ENCODE measurements at places on chromosomes 4 and X.

GRCh38 chrX:110037178-110037577 lies 34.3 kb downstream of the TMEM164 start:
- DNase-seq, result no peak

GRCh38 chr4:73860917-73861316 lies 7.8 kb downstream of the PF4V1 start:
- no peak for DNase-seq

GRCh38 chr4:184021389-184021788 lies 116.3 kb downstream of the STOX2 start:
- no peak for DNase-seq

- DNase-seq, result no peak
Measured at GRCh38 chr4:38769441-38769840, 13.3 kb downstream of the TLR10 start.

- no peak for DNase-seq
Measured at GRCh38 chr4:15735536-15735935, 32.7 kb downstream of the BST1 start.

- peak; percentile 17 for DNase-seq
Measured at GRCh38 chrX:154695911-154696675, 42.7 kb upstream of the CTAG2 start.

DNA sequence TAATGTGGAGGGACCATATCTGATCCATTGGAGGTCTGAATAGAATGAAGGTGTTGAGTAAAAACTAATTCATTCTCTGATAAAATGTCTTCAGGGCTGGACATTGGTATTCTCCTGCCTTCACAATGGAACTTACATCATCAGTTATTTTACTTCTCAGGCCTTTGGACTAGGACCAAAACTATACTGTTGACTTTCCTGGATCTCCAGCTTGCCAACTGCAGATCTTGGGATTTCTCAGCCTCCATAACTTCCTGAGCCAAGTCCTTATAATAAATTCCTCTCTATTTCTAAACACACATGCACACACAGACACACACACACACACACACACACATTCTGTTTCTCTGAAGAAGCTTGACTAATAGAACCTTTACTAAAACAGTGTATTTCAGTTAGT lies 1858.6 kb upstream of the ADGRL3 start:
- DNase-seq, result no peak

DNA sequence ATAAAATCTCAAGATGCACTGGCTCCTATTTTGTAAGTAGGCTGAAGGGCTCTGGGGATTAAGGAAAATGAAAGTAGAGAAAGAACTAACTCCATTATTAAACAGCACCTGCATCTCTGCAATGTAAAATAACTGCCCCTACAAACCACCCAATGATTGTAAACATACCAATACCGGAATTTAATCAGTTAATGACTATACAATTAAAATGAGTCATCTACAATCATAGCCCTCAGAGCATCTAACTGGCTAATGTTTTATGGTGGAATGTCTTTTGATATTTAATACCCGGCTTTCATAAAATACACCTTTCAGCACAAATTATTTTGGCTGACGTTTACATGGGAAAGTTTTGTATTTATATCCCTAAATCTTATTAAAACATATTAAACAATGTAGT lies 142.3 kb downstream of the PAPSS1 start:
- DNase-seq, result no peak

DNA sequence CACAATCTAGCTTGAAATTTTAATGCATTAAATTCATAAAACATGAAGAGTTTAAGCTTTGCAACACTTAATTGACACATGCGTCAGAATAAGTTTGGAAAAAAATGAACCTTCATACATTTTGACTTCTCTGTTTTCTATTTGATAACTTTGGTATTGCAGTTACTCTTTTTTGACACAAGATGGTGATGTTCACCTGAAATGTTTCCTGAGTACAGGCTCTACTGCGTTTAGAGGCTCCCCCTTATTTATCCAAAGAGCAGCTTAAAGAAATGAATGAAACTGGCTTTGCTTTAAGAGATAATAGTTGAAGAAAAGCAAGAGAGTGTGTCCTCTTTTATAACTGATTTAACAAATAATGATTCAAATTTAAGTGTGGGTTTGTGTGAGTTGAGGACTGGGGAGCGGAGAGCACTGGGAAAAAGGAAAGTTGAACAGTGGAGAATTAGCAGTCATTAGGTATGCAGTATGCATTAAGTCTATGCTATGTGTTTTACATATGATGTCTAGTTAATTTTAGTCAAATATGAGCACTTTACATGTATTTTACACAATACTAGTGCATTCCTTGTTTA lies 180.6 kb upstream of the NUDT6 start:
- DNase-seq, result no peak

- DNase-seq, result no peak
Measured at GRCh38 chrX:112863850-112864249, 23.2 kb upstream of the AMOT start.

- DNase-seq, result no peak
Measured at GRCh38 chr4:82398263-82398662, 24.5 kb upstream of the HNRNPD start.

GRCh38 chr4:63619771-63620170 lies 789.5 kb downstream of the TECRL start:
- DNase-seq, result no peak

DNA sequence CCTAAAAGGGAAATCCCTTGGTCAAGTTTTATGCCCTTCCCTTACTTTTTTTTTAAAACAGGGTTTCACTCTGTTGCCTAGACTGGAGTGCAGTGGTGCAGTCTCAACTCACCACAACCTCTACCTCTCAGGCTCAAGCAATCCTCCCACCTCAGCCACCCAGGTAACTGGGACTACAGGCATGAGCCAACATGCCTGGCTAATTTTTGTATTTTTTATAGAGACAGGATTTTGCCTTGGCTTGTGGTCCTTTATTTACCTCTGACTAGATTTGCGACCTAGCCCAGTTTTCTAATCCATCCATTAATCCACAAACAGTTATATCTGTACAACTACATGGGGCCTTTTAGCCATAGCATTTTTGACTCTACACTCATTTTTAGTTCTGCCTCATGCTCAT lies 23.7 kb downstream of the CDS1 start:
- no peak for DNase-seq

GRCh38 chr4:6733358-6734164 lies 17.6 kb downstream of the BLOC1S4 start:
- no peak for DNase-seq

DNA sequence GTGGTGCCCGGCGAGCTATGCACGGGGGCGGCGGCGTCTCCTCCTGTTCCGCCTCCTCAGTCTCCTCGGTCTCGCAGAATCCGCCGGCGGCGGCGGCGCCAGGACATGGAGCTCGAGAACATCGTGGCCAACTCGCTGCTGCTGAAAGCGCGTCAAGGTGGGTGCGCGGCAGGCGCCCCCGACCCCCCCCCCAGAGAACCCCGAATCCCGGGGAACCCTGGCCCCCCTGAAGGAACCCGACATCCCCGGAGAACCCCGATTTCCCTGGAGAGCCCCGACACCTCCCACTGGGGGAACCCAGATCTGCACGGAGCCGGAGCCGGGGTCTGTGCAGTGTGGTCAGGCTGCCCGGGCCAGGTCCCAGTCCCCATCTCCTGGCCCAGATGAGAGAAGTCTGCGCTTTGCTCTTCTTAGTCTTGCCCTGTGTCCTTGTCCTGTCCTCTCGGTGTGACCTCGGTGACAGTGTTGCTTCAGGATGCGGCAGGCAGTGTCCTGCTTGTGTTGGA lies 648 bp downstream of the GRK4 start:
- DNase-seq, result no peak

GRCh38 chrX:19743386-19743785 lies 144.0 kb downstream of the SH3KBP1 start:
- no peak for DNase-seq

DNA sequence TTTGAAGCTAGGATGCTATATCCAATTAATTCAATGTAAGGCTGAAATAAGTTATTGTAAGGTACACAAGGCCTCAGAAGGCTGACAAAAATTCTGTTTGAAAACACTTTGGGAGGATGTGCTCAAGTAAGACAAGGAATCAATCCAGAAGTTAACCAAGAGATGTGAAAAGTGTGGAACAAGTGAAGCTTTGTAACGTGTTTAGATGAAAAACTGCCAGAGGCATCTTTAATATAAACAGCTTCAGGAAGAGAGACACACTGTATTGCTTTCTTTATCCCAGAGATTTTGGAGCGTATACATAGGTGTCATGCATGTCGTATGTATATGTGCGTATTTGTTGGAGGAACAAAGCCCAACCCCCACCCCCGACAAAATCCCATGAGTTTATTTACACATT lies 28.3 kb upstream of the YTHDC1 start:
- no peak for DNase-seq

DNA sequence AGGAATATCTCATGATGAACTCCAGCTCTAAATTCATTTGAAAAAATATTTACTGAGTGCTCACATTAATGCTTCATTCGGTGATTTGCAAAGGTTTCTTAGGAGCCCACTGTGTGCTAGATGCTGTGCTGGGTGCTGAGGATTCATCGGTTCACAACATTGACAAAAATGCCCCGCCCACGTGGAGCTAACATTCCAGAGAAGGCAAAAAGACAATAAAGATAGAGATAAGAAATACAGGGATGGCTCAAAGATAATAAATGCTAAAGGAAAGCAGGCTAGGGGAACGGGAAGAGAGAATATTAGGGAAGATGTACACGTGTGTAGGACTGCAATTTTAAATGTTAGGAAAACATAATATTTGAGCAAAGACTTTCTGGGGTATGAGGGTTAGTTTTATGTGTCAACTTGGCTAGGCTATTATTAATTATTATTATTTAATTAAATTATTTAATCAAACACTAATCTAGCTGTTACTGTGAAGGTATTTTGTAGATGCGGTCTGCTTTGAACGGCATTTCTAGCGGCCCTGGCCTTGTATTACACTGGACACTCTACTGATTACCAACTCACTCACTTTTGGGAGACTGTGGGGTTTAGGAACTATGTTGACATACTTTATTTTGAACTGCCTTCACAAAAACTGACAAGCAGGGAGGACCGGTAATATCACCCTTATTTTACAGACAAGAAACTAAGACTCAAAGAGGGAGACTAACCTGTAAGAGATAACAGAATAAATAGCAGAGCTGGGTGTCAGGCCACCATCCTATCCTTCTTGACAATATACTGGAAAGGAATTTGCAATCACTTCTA lies 61.9 kb upstream of the IRF2 start:
- no peak for DNase-seq

DNA sequence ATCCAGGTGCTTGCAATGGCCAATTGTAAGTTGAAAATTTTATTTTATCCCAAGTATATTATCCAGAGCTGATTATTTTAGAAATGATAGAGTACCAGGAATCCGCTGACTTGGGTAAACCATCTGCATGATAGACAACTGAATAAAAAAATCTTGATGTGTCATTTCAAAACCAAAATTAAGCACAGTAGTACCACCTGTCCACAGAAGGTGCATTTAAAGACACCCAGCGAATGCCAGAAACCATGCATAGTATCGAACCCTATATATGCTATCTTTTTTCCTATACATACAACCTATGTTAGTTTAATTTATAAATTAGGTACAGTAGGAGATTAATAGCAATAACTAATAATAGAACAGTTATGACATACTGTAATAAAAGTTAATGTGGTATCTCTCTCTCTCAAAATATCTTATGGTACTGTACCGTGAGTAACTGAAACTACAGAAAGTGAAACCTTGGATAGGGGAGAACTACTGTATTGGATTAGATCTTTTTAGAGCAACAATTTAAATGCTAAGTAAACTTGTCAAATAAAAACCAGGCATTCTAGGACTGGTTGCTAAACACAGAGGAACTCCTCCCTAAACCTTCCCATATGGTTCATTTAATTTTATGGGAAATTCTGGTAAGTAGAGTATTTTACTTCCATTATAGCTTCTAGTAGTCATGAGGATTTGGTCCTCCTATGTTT lies 6.2 kb downstream of the NEIL3 start:
- no peak for DNase-seq

DNA sequence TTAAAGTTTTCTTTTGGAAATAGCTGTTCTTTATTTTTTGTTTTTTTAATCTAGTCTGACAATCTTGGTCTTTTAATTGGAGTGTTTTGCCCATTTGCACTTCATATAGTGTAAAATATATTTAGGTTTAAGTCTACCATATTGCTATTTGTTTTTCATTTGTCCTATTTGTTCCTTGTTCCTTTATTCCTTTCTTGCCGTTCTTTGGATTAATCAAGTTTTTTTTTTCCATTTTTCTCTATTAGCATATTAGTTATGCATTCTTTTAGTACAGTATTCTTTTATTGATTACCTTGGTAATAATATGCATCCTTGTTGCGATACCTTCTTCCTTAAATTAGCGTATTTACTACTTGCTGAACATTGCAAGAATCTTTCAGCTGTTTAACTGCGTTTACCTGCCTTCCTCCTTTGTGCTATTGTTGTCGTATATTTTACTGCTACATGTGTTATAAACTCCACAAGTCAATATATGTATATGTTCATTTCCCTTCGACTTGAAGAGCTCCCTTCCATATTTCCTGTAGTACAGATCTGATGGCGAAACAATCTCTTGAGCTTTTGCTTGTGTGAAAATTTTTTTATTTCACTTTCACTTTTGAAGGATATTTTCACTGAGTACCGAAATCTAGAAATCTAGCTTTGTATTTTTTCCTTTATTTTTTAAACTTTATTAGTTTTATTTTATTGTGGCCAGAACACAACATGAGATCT lies 23.9 kb upstream of the RNF212 start:
- no peak for DNase-seq

DNA sequence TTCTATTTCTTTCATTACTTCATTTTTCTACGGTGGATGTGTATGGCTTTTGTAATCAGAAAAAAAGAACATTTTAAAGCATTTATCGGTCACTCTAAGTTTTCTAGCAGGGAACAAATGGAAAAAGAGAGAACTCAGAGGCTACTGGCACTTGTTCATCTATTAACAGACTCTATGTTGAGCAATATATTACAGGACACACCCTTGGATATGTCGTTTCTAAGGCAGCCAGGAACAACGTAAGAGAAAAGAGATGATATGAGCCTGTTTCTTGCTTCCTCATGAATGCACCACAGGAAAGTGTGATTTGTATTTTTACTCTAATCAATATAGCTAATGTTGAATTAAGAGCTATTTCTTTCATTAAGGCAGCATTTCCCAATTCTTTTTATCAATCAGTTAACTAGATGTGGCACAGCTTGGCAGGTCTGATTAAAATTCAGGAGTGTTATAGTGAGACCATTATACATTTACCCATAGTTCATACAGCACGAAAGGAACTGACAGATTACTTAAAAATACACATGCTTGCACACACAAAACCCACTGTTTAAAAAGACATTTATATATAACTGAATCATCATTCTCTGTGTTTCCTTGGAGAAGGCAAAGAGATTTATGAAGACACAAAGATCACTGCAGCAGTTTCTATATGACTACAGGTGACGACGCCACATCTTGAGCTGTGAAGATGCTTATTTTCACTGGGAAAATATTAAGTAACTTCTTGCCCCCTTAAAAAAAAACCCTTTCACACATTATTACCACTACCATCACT lies 13.0 kb downstream of the RAB9B start:
- no peak for DNase-seq

GRCh38 chrX:48451708-48452107 lies 18.4 kb downstream of the SLC38A5 start:
- no peak for DNase-seq

GRCh38 chr4:2545321-2546013 lies 9.0 kb downstream of the FAM193A start:
- DNase-seq, result no peak

- DNase-seq, result no peak
Measured at GRCh38 chr4:9989918-9990635, 31.2 kb downstream of the SLC2A9 start.

Data from keratinocyte (primary cell).